ENCODE measurements at places on chromosomes 16 and 17. TPM values are rescaled to one million over a fixed set of nuclear protein-coding genes. Genes with fewer than 3 reads are reported as not detected.

Gene SLC7A6
- total RNA-seq, result 36.4 TPM

Gene NXPH3
- not detected for total RNA-seq

Gene KRTAP3-1
- total RNA-seq, result not detected

Gene MYL4
- total RNA-seq, result 1,135 TPM

- no peak for DNase-seq
Measured at GRCh38 chr16:84434800-84435199, 66.5 kb downstream of the ATP2C2 start.

GRCh38 chr16:9318764-9319163 is 227.3 kb downstream of the HAPSTR1 start:
- no peak for DNase-seq

DNA sequence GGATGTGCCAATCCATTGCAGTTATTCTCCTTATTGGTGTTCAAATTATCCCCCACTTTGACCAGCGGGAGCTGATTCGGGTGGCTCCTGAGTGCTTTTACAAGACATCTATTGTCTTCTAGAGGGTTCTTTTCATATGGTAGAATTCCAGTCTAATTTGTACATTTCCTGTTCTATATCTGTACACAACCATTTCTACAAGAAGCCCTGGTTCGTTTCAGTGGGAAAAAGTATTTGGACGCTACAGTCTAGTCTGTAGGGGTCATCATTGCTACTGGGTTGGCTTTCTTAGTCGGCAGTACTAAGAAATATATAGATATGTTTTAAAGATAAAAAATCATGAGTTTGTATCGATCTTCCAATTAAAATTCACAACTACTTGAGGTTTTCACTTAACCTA is 262.6 kb downstream of the MAP2K6 start:
- DNase-seq, result no peak

- DNase-seq, result peak; percentile 3
Measured at GRCh38 chr16:72664056-72664508, 383.8 kb downstream of the ZFHX3 start.

All from myocyte (in vitro differentiated cells).